Activated CD4-positive, alpha-beta T cell treated with anti-CD3 and anti-CD28 coated beads, Interleukin-2, Interleukin-6, amounts not matched to agents 100 ng/mL and 50 ng/mL, durations not matched to agents 16 hours and 8 hours (primary cell): ENCODE measurements at places on chromosomes 5 and 9.

- DNase-seq = no peak
Observed at GRCh38 chr5:157059891-157060290, 975 bp upstream of the HAVCR1 start.

DNA sequence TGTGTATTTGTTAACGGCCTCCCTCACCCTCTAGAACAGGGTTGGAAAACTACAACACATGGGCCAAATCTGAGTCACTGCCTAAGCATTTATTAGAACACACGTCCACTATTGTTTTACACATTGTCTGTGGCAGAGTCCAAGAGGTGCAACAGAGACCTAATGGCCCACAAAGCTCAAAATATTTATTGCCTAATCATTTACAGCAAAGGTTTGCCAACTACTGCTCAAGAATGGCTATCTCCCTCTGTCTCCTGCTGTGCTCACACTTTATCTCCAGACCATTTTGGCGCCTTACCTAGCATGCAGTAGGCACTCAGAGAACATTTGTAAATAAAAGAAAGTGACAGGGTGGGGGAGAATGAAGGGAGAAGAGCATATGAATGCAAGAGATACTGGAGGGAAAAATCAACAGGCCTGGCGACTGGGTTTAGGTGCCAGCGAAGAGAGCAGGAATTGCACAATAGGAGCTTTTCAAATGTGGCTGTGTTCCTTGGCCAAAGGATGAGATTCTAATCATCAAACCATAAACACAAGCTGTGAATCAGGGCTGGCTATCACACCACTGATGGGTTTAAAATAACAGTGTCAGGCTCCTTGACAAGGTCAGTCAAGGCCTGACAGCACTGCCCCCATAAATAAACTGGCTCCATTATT lies 80.3 kb downstream of the EPB41L4A start:
- DNase-seq = no peak

DNA sequence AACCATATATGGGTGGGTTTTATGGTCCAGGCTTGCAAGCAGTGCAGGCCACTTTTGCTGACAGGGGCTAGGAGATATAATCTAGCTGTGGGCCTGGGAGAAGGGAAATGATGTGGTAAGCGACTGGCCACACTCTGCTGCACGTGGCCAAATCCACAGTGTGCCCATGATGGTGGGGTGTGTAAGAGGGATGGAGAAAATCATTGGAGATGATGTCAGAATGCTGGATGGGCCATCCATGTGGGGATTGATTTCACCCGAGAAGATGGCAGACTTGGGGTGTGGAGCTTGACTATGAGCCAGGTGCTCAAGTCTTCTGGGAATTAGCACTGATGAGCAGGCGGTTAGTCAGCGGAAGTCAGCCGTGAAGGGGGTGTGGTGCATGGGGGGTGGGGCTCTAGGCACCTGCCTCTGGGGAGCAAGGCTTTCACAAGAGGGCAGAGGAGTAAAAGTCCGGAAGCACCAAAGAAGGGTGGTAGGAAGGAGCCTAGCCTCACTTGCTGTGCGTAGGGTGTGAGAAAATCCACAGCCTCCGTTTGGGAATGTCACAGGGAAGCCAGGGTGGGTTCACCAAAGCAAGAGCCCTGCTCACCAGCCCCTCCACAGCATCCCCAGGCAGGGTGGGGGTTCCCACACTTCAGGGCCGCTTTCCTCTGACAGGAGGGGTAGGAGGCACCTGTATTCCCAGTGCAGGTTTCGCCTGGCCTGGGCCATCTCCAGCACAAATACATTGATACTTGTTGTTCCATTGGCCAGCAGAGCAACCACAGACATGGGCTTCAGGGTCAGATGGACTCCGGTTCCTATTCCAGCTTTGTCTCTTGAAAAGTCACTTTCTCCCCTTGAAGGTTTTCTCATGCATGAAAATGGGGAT lies 44.5 kb upstream of the ANGPTL2 start:
- DNase-seq = no peak

- DNase-seq = peak; percentile 78
Observed at GRCh38 chr9:6054280-6055099, 39.1 kb upstream of the RANBP6 start.

- DNase-seq = no peak
Observed at GRCh38 chr5:101782352-101783103, 513.6 kb downstream of the SLCO4C1 start.

DNA sequence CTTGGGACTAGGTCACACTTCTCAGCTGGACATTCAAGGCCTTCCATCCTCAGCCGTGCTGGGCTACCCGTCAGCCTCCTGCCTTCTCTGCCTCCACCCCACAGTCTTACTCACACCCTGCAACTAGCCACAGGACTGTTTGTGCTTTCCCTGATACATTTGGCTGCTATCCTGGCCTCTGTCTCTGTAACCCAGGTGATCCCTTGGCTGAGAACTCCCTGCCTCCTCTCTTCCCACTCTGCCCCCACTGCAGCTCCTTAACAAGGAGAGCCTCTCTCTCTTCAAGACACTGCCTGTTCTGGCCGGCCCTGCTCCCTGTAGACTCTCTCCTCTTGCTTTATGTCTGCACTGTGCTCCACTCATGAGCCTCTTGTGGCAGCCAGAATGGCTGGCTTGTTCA lies 120.6 kb downstream of the MSX2 start:
- DNase-seq = no peak

DNA sequence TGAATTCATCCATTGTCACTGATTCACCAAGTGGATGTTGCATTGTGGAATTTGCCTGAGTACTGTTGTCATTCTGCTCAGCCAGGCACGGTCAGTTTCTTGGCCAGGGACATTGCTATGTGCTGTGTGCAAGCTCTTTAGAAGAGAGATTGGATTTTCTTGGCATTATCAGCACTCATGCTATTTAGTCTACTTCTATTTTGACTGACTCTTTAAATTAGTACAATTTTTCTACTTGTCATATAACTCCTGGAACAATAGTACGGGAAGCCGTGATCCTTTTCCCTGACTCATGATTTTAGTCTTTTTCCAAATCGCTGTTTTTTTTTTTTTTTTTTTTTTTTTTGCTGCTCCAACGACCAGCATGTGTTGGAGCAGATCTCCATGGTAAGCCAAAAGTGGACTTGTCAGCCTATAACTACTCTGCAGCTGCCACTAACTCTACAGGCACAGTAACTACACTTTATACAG lies 129.7 kb downstream of the CDC42SE2 start:
- DNase-seq = no peak

DNA sequence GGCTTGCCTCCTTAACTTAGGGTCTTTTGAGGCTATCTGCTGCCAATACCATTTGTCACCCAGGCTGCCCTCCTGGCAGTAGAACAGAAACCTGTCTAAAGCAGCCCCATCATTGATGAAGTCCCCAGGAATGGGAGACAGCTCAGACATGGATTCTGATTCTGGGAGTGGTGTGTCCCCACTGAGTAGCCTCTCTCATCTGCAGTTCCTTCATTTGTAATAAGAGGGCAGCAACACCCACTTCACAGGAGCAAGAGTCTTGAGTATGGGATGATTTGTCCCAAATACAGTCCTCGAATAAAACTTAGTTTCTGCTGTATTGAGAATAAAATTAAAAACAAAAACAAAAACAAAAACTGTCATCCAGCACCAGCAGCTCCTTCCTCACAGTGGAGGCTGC lies 167.6 kb downstream of the ASTN2 start:
- no peak for DNase-seq

GRCh38 chr5:73093943-73094342 lies 26.4 kb upstream of the TMEM171 start:
- DNase-seq = no peak

DNA sequence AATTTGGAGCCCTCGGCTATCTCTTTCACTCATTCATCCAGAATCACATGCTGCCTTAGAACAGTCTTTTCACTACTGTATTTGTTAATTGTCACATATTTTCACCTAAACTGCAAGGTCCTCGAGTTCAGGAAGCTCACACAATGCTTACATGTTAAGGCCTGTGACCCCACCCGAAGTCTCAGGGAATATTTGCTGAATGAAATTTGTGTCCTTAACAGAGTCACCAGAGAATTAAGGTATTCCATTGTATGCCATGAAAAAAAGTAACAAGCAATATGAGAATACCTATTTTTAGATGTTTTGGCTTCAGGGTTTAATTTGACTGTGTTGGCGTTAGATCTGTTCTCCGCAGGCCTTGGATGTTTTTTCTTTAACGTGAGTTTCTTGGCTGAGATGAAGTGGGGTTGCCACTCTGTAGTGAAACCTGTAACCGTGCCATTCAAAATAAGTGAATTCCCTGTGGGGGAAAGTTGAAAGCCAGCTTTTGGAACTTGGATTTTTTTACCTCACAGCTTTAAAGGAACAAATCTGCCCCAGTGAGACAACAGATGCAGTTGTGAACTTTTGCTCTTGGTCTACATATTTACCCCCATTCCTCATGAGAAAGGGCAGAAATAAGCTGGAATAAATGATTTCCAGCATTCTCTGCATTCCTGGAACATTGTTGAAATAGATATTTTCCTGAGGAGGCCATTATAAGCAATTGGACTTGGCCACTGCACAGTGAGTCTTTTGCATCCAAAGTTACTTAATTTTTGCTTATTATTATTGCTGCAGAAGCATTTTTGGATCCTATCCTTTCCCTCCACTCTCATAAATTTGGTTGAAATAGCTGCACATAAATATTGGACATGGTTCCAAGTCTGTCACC lies 35.9 kb upstream of the FBP1 start:
- no peak for DNase-seq

GRCh38 chr9:98709968-98710965 lies 1.5 kb upstream of the GABBR2 start:
- DNase-seq = no peak

- no peak for DNase-seq
Observed at GRCh38 chr5:36478646-36479317, 127.6 kb upstream of the SLC1A3 start.

GRCh38 chr5:97820138-97820537 lies 637.1 kb upstream of the RIOK2 start:
- DNase-seq = no peak

DNA sequence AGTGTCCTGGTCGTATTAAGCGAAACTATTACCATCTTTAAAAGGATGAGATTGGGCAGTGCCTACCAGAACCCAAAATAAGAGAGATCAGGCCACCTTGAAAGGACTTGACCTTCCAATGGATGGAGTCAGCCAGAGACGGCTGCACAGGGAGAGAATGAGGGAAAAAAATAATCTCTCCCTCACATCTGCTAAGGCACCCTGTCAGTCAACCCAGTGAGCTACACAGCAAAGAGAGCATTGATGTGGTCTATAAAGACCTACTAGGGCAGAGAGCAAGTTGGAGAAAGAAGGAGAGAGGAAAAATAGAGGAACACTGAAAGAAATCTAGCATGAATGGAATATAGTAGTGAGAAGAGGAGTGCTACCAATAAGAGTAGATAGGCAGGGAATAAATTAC lies 68.0 kb upstream of the FTMT start:
- no peak for DNase-seq

- DNase-seq = no peak
Observed at GRCh38 chr9:21554813-21555212, 72.7 kb upstream of the IFNE start.

DNA sequence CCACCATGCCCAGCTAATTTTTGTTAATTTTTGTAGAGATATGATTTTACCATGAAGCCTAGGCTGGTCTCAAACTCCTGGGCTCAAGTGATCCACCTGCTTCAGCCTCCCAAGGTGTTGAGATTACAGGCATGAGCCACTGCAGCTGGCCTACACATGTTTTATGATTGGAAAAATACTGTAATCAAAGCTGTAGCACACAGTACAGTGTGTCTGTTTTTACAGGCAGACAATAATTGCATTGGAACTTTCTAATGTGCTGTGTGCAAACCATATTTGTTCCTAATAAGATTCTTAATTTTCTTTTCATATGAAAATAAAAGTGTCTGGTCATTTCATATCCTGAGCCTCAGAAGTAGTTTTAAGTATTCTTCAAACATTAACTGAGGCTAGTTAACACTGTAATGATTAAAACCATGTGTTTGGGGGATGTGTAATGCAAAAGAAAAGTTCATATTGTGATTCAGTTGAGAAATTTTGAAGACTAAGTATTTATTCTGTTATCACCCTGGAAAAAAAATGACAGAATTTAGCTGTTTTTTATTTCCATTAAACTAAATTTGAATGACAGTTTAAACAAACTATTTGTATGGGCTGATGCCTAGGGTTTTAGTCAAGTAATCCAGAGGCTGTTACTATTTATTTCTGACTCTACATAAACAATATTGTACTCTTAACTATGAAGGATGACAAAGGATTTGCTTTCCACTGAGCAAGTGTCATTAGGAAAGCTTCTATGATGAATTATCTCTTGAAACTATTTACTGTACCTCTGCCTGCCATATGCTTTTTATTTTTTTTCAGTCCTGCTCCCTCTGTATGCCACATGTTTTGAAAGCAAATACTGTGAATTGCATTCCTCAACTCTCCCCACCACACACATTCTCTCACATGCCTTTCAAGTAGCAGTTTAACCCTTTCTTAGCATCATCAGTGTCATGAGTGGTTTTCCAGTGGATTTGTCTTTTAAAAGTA lies 111.5 kb downstream of the MTREX start:
- no peak for DNase-seq

- DNase-seq = no peak
Observed at GRCh38 chr5:54514841-54515432, 2.6 kb upstream of the SNX18 start.

DNA sequence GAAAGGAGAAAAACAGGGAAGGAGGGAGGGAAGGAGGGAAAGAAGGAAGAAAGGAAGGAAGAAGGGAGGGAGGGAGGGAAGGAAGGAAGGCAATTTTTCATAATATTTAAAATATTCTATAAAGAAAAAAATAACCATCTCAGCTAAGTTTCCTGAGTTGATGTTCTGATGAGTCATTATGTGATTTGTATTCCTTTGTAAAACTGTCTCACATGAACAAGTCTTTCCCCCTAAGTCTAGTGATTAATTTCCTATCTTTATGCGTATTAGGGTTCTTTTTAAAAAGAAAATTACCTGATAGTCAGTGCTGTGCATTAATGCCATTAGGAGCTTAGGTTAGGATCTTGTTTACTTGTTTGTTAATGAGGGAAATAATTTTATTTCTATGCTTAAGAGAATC lies 94.1 kb downstream of the RASEF start:
- no peak for DNase-seq

DNA sequence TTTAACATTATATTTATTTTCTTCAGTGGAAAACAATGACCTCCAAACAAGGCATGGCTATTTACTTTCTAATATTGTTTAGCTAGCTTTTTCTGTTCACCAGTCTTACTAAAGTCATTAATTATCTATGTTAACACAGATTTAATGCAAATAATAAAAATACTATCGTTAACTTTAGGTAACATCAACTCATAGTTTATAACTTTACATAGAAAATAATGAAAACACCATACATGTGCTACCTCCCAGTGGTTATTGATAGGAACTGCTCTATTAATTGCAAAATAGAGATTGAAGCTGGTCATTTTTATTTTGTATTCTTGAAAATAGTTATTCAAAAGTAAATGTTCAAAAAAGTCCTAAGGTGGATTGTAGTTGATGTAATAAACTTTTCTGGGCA lies 78.3 kb upstream of the HCN1 start:
- no peak for DNase-seq

GRCh38 chr5:132067451-132067850 lies 6.1 kb upstream of the CSF2 start:
- no peak for DNase-seq
